ELF-1 (cell line): ENCODE measurements at places on chromosomes 1 and 21.
A peak's percentile ranks its signal among the peaks of the same experiment; 100 is the strongest.

- no peak for DNase-seq
Observed at GRCh38 chr1:183226963-183227362, 40.9 kb downstream of the LAMC2 start.

GRCh38 chr1:68046885-68047658, 3.4 kb downstream of the DIRAS3 start:
- no peak for DNase-seq

- DNase-seq: no peak
Observed at GRCh38 chr21:41207401-41208375, 39.7 kb downstream of the BACE2 start.

DNA sequence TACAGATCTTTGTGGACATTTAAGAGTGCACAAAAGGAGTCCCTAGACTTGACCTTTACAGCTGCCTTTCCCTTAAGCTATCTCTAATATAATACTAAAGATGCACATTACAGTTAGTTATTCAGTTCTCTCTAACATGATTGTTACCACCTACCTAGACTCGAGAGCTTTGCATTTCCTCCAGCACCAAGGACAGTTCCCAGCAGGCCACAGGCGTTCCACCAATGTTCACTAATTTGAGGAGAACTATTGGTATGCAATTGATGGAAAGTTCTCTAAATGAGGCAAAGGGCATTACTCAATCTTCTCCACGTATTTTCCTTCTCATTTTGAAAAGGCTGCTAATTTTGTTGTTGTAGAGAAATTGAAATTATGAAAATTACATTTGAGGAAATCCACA, 5.4 kb upstream of the NTNG1 start:
- peak; percentile 20 for DNase-seq
